Coronary artery (tissue), 2 donors: ENCODE measurements at places on chromosomes 4 and X.

DNA sequence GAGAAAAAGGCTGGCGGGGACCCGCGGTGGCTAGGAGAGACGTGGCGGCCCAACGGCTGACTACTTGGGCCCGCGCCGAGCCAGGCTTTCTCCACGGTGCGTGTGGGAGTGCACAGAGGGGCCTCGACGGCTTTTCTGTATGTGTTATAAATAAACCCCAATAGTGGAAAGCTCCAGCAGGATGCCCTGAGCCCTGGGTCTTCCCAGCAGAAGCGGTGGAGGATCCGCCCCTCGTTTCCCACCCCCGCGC is 268 bp upstream of the PRRG1 start:
- DNase-seq, result no peak

DNA sequence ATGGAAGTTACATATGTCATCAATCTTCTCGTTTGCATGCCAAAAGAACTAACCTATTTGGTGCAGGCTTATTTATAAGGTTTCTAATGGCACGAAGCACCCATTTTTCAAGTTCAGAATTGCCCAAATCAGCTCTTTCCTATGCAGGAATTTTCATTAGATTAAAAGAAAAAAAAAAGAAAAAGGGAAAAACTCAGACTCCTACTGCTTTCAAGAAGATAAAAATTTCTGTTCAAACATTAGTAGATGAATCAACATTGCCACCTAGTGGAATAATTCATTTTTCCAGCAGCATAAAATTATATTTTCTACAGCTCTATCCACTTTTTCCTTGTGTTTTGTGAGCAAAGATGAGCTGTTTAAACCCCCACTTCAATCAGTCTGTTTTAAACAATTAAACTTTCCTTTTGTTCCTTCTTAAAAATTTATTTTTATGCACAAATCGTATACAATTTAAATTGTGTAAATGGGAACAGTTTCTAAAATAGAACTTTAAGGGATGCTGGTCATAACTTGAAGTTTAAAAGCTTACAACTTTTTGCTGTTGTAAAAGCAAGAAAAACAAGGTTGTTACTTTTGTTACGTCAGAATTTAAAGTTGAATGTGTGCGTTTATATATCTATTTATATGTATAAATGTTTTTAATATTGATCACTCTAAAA is 309.9 kb downstream of the ARAP2 start:
- no peak for DNase-seq

DNA sequence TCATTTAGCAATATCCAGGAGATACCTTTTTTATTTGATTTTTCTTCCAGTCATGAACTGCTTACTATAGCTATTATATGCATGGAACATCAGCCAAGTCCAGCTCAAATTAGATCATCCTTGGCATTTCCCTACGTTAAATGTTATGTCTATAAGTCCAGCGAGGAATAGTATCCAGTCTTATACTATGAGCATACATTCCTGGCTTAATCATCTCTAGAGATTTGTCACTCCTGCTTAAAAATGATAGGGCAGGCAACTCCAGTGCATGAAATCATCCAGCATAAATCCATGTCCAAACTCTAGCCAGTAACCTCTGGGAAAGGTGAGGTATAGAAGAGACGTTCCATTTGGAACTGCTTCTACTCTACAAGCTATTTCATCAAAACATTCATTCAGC is 126.7 kb upstream of the VCX2 start:
- DNase-seq, result no peak

DNA sequence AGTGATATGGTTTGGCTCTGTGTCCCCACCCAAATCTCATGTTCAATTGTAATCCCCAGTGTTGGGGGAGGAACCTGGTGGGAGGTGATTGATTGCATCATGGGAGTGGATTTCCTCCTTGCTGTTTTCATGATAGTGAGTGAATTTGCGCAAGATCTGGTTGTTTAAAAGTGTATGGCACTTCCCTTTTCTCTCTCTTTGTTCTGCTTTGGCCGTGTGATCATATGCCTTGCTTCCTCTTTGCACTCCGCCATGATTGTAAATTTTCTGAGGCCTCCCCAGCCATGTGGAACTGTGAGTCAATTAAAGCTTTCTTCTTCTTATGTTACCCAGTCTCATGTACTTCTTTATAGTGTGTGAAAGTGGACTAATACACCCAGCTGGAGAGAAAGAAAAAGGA is 113.0 kb upstream of the AADAT start:
- no peak for DNase-seq

DNA sequence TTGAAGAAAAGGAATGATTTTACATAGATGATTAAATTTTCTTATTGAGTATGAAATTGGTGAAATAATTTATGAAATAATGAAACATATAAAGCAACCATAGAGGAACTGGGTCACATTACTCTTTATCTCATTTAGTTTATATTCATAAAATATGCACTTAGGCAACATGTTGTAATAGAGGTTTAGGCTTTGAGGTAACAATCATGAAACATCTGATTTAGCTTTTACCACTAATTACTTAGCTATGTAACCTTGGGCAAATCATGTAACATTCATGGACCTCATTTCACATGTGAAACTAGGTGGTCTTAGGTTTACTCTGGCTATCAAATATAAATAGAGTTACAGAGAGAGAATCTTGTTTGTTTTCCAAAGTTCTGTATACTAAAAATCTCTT is 54.5 kb upstream of the SMARCA5 start:
- no peak for DNase-seq

DNA sequence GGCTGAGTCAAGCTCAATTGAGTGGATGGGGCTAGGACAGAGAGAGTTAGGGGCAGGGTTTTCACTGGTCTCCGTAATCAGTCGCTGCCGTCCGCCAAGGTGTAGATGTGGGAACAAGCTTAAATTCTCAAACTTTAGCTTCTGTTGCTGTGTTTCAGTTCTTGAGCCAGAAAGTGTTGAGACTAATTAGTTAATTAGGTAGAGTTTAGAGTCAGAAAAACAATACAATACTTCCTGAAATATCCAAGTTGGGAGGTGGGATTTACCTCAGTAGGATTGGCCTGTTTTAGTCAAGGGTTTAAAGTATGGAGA is 1.1 kb upstream of the UBE2D3 start:
- DNase-seq, result no peak
